ENCODE measurements at places on chromosomes 1 and 21. TPM values are rescaled to one million over a fixed set of nuclear protein-coding genes. Genes with fewer than 3 reads are reported as not detected.

- H3K27me3 ChIP-seq, result no peaks in the 10 kb centered on the region
- H3K36me3 ChIP-seq, result peaks cover 30% of the 10 kb centered on the region
- H3K4me1 ChIP-seq, result peaks cover 10% of the 10 kb centered on the region
- peak overlapping the region; percentile 81 for H3K4me3 ChIP-seq
These were observed 601 bp downstream of the CCT8 start for GRCh38 chr21:29072873-29073221.

FOXD2 gene
- 0.17 TPM for total RNA-seq

DNA sequence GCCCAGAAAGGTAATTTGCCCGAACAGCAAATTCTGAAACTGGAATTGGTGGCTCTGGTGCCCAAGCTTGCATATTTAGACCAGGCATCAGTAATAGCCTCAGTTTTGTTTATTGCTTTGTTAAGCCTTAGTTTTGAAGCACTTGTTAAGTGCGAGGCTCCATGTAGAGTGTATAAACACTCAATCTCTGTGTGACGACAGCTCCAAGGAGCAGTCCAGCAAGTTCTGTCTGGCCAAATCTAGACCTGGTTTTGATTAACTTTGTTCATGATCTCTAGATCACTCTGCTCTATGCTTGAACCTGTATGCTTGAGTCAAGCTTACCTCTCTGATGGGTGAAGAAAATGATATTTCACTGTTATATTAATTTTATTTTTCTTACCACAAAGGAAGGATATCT lies 37.4 kb downstream of the DOP1B start:
- no peaks in the 10 kb centered on the region for H3K4me1 ChIP-seq
- DNase-seq, result no peak
- no peaks in the 10 kb centered on the region for H3K36me3 ChIP-seq
- no peak overlapping the region for H3K4me3 ChIP-seq
- H3K27ac ChIP-seq, result no peak overlapping the region

DNA sequence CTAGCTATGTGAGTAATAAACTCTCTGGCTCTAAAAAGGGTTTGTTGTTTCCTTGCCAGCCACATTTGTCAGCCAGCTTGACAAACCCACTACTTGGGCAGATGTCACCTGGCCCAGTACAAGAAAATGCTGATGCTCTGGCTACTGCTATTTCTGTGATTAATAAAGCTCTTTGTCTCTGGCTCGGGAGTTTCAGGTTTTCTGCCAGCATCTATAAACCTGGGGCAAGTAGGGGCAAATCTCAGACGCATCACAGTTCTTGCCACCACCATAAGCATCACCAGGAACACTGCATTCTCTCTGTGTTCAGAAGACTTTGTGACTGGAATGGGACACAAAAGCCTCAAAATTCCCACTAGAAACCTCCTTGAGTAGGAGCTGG lies 2.5 kb downstream of the ITLN2 start:
- H3K4me1 ChIP-seq, result no peaks in the 10 kb centered on the region
- no peaks in the 10 kb centered on the region for H3K27me3 ChIP-seq
- no peaks in the 10 kb centered on the region for H3K36me3 ChIP-seq
- H3K27ac ChIP-seq, result no peak overlapping the region
- DNase-seq, result no peak
- H3K4me3 ChIP-seq, result no peak overlapping the region

GRCh38 chr1:228337031-228337564 lies 69.5 kb downstream of the TRIM11 start:
- H3K4me1 ChIP-seq, result no peaks in the 10 kb centered on the region
- H3K27me3 ChIP-seq, result no peaks in the 10 kb centered on the region
- H3K4me3 ChIP-seq, result no peak overlapping the region
- no peak overlapping the region for H3K27ac ChIP-seq
- DNase-seq, result no peak

DNA sequence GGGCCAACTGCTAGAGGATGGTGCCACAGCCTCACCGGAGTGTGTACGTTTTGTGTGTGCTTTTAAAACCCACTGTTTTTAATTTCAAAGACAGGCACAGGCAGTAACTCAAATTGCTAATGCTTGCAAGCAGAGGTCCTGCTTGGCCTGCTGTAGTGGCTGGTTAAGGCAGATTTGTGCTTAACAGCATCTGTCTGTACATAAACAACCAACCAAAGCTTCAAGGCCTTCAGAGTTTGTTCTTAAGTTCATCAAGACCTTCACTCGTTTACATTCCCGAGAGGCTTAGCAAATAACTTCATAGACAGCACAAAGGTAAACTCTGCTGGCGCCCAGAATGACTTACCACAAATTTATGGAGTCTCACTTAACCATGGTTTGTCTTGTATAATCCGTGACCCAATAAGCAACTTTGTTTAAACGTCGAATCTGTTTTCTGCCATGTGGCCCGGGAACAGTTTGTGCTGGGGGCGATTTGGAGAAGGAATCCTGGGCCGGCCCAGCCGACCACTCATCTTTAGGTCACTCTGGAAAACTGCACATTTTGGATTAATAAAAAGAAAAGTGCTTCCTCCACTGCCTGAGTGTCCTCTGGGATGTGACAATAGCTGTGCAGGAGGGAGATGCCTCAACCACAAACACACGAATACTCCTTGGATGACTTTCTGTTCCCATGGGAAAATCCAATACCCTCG lies 58.1 kb downstream of the CAPZB start:
- H3K27me3 ChIP-seq, result no peaks in the 10 kb centered on the region
- no peak overlapping the region for H3K27ac ChIP-seq
- H3K4me3 ChIP-seq, result no peak overlapping the region
- H3K36me3 ChIP-seq, result no peaks in the 10 kb centered on the region
- peaks cover 40% of the 10 kb centered on the region for H3K4me1 ChIP-seq
- no peak for DNase-seq

DNA sequence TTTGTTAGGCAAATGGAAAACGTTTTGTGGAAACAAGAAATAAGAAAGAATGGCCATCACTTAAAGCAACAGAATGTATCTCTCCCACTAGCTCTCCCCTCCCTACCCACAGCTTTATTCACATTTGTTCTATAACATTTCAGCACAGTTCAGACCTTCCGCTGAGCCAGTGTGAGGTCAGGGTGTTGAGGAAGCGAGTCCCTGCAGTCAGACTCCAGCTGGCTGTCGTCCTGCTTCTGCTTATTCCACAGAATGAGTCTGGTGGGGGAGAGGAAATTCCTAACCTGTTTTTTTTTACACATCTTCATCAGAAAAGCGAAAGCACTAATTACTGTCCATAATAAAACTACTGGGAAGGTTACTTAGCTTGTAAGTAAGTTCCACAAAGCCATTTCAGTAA lies 39.0 kb downstream of the MRPL39 start:
- H3K36me3 ChIP-seq, result no peaks in the 10 kb centered on the region
- no peak overlapping the region for H3K27ac ChIP-seq
- H3K4me3 ChIP-seq, result no peak overlapping the region
- peak; percentile 22 for DNase-seq
- H3K4me1 ChIP-seq, result peaks cover 8% of the 10 kb centered on the region

GRCh38 chr1:85240174-85240601 lies 19.3 kb downstream of the C1orf52 start:
- peak overlapping the region; percentile 49 for H3K27ac ChIP-seq
- no peaks in the 10 kb centered on the region for H3K27me3 ChIP-seq
- H3K4me3 ChIP-seq, result no peak overlapping the region
- DNase-seq, result peak; percentile 84
- H3K4me1 ChIP-seq, result peaks cover 40% of the 10 kb centered on the region
- no peaks in the 10 kb centered on the region for H3K36me3 ChIP-seq

DAB1 gene
- total RNA-seq, result 113 TPM

GJB3 gene
- not detected for total RNA-seq

KRTAP12-3 gene
- total RNA-seq, result not detected

CA14 gene
- total RNA-seq, result 2.2 TPM

GRCh38 chr1:224594360-224594759 lies 21.8 kb upstream of the CNIH3 start:
- no peaks in the 10 kb centered on the region for H3K27me3 ChIP-seq
- H3K4me3 ChIP-seq, result no peak overlapping the region
- no peaks in the 10 kb centered on the region for H3K4me1 ChIP-seq

DNA sequence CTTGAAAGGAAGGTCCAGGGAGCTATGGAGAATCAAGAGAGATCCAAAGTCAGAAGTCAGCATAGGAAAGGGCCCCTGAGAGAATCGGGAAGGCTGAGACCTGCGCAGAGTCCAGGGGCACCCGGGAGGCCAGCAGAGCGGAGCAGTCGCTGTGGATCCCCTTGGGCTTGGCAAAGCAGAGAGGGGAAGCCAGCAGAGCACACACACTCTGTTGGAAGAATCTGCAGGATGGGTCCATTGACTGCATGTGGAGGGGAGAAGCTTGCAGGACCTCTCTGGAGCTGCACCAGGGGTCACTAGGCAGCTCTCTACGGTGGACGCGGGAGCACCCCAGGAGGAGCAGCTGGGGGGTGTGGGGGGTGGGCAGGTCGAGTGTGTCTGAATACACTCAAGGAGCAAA lies 6.4 kb downstream of the RIPK4 start:
- H3K27ac ChIP-seq, result peak overlapping the region; percentile 35
- peaks cover 13% of the 10 kb centered on the region for H3K36me3 ChIP-seq
- DNase-seq, result no peak
- no peak overlapping the region for H3K4me3 ChIP-seq

DNA sequence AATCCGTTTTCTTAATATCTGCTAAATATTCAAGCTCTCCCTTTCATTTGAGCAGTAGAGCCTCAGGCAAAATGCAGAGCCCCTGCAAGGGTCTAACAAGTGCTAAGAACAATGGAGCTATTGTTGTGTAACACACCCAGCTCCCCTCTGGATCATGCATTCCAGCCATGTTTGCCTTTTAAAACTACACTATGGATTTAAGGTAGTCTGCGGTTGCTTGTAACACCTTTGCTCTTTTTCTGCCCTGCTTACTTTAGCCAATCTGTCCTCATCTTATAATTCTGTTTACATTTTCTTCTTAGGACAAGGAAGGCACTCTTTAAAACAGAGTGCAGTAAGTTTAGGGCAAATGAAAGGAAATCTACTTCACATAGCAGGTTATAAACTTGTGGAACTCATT lies 60.0 kb upstream of the C1orf105 start:
- no peak overlapping the region for H3K4me3 ChIP-seq
- H3K27me3 ChIP-seq, result no peaks in the 10 kb centered on the region
- peak; percentile 58 for DNase-seq
- H3K4me1 ChIP-seq, result peaks cover 60% of the 10 kb centered on the region

GRCh38 chr1:16374266-16374665 lies 7.2 kb downstream of the SZRD1 start:
- no peak for DNase-seq
- H3K27ac ChIP-seq, result peak overlapping the region; percentile 23
- H3K4me3 ChIP-seq, result no peak overlapping the region
- H3K27me3 ChIP-seq, result no peaks in the 10 kb centered on the region
- H3K4me1 ChIP-seq, result peaks cover 25% of the 10 kb centered on the region

LIPI gene
- 123 TPM for total RNA-seq

DNA sequence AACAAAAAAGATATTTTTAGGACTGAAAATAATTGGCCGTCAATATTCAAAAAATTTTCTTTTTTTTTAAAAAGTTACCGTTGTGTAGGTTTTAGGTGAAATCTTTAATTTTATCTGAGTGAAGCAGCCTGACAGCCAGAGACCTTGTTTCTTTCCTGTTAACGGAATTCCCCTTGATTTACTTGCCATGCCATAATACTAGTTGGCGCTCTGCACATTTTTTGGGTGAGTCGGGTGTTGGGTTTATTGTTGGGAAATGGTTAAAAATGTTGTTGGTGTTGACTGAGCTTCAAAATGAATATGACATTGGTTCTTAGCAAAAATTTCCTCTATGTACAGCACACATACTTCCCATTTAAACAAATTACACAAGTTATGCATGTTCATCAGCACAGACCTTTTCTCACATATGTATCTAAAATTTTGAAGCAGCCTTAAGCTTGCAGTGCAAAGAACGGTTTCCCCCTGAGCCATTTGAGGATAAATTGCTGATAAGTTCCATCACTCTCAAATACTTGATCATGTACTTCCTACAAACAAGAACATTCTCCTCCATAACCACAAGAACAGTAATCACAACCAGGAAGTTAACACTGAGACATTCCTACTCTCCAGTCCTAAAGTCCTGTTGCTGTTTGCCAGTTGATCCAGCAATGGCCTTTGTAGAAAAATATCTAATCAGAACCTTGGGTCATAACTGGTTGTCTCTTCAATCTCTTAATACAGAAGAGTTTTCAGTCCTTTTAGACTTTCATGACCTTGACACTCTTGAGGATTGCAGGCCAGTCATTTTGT lies 34.2 kb downstream of the CAMTA1 start:
- H3K27me3 ChIP-seq, result no peaks in the 10 kb centered on the region
- H3K4me3 ChIP-seq, result no peak overlapping the region
- H3K27ac ChIP-seq, result no peak overlapping the region
- no peak for DNase-seq
- H3K36me3 ChIP-seq, result no peaks in the 10 kb centered on the region

- no peaks in the 10 kb centered on the region for H3K36me3 ChIP-seq
- no peaks in the 10 kb centered on the region for H3K27me3 ChIP-seq
- no peak overlapping the region for H3K27ac ChIP-seq
- H3K4me1 ChIP-seq, result no peaks in the 10 kb centered on the region
These were observed 209.6 kb downstream of the GIPC2 start for GRCh38 chr1:78255383-78255782.

GRCh38 chr1:156082309-156083091 lies at the start of gene MEX3A:
Gene MEX3A (minus strand): TSS chr1:156082465. CDS start chr1:156081998, 467 bp downstream.
- H3K4me1 ChIP-seq, result peaks cover 40% of the 10 kb centered on the region
- H3K4me3 ChIP-seq, result peak within 1 kb of the TSS; percentile 86
- H3K27me3 ChIP-seq, result no peaks in the 10 kb centered on the region
- peak; percentile 91 for DNase-seq
- peak within 1 kb of the TSS; percentile 89 for H3K27ac ChIP-seq

GRCh38 chr1:119541389-119541788 lies 34.4 kb downstream of the HSD3B1 start:
- no peaks in the 10 kb centered on the region for H3K36me3 ChIP-seq
- H3K27me3 ChIP-seq, result peaks cover 8% of the 10 kb centered on the region
- no peaks in the 10 kb centered on the region for H3K4me1 ChIP-seq
- no peak for DNase-seq

CIART gene
- 3.5 TPM for total RNA-seq

GRCh38 chr1:226675715-226676357 lies 63.2 kb downstream of the ITPKB start:
- H3K4me1 ChIP-seq, result peaks cover 24% of the 10 kb centered on the region
- no peaks in the 10 kb centered on the region for H3K36me3 ChIP-seq

DNA sequence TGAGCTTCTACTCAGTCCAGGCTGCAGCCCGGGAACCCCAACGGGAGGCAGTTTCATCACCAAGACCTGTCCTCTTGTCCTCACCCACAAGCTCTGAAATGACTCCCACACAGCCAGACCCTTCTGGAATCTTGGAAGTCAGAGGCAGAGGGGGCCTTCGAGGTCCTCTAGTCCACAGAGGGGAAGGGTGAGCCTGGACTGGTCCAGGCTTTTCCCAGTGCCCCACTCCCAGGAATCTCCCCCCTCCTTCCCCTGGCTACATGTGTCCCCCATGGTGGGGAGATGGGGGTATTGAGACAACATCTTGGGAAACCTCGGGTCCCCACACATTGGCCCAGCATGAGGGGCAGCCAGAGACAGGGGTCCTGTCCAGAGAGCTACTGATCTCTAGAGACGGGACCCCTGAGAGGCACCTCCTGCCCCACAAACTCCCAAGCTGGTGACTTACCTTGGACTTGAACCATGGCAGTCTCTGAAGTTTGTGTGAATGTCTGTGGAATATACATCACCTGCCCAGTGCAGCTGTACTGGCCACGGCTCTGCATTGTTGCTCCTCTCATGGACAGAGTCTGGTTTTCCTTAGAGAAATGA lies 19.4 kb upstream of the SLAMF9 start:
- no peak overlapping the region for H3K4me3 ChIP-seq
- H3K36me3 ChIP-seq, result no peaks in the 10 kb centered on the region
- DNase-seq, result no peak
- peaks cover 48% of the 10 kb centered on the region for H3K27me3 ChIP-seq
- no peak overlapping the region for H3K27ac ChIP-seq

GRCh38 chr1:234474375-234474774 lies 4.6 kb downstream of the TARBP1 start:
- H3K36me3 ChIP-seq, result no peaks in the 10 kb centered on the region
- no peak for DNase-seq
- H3K4me1 ChIP-seq, result peaks cover 33% of the 10 kb centered on the region
